Umbilical cord (tissue), 2 donors: ENCODE measurements at places on chromosomes 16 and 17. TPM values are rescaled to one million over a fixed set of nuclear protein-coding genes. Genes with fewer than 3 reads are reported as not detected.

GRCh38 chr17:27945953-27946352 lies 52.8 kb upstream of the LYRM9 start:
- DNase-seq = no peak

DNA sequence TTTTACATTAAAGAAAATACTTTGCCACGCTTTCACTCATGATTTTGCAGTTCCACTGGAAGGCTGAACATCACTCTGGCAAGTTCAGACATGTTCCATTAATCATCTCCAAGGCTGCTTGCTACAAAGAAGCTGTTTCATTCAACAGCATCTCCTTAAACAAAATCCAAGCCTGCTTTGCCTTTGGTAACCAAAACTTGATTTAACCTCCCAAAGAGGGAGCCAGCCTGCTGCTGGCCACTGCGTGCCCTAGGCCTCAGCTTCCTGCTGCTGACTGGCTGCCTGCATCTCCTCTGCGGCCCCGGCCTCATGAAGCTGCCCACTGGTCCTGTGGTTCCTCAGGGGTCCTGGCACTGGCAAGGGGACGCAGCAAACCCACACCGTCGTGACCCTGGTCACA lies 31.8 kb downstream of the ANKRD11 start:
- no peak for DNase-seq

- DNase-seq = no peak
These were observed 57.0 kb downstream of the GRB2 start for GRCh38 chr17:75348386-75349012.

Gene SEPTIN1
- total RNA-seq = 8.9 TPM

DNA sequence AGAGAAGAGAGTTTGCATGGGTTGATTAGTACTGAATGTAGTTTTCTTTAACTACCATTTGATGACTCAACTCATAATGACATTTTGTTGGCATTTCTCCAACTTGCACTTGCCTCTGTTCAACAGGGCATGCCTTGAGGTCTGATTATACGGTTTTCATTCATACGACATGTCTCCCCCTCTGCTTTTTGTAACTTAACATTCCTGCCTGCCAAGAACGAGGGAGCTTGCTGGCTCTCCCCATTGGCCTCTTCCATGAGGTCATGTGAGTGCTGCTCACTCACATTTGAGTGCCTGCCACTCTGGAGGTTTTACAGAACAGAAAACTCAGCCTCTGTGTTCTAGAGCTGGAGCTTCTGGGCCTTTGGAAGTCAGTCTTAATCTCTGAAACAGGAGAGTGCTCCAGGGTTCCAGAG lies 19.7 kb downstream of the MAP2K6 start:
- peak; percentile 85 for DNase-seq

Gene TRAF4
- total RNA-seq = 15.2 TPM

GRCh38 chr16:23803591-23804123 lies 32.1 kb upstream of the PRKCB start:
- DNase-seq = peak; percentile 23

Gene KRTAP4-9
- total RNA-seq = not detected

DNA sequence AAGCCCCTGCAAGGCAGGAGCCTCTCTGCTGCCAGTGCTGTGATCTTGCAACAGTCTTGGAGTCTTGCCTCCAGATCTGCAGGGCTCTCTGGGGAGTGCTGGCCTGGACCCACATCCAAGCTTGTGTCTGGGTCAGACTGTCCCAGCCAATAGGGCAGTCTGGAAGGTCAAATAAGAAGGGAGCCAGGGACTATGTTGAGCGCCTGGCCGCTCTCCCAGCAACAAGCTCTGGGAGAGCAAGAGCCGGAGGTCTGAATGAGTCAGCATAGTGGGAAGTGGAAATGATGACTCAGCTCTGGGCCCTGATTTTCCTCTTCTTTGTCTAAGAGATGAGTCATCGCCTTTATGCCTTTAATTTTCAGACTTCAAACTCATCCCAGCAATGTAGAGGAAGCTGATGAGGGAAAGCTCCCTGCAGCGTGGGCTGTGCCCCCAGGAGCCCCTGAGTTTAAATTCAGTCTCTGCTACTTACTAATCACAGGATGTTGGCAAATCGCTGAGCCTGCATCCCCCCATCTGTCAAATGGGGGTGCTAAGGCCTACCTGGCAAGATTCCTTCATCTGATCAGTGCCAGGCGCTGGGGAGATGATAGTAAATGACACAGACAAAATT lies 43.6 kb upstream of the HAPSTR1 start:
- peak; percentile 97 for DNase-seq

DNA sequence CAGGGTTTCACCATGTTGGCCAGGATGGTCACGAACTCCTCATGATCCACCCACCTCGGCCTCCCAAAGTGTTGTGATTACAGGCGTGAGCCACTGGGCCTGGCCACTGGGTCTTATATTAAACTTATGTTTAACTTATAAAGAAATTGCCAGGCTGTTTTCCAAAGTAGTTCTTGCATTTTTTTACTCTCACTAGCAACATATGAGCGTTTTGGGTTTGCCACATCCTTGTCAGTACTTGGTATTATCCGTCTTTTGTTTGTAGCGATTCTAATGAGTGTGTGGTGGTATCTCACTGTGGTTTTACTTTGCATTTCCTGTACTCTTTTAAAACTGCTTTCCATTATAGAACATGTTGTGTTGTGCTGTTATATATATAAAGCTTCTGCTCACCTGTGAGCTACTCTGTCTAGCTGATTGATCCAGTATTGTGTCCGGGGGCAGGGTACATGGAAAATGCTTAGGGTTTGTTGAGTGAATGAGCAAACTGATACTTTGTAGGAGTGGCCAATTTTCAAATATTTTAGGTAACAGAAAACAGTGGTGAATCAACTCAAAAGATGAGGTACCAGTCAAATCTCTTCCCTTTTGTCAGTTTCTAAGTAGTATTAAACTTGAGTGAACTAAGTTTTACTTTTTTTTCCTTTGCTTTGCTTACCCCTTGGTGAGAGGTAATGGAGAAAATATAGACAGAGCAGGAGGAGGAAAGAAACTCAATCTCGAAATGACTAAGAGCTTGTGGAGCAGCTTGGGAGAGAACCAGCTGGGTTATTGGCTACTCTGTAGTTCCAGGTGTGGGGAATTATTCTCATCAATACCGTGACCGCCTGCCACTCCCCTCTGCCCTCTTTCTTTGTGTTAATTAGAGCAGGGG lies 75.8 kb downstream of the PITPNC1 start:
- DNase-seq = no peak

Gene TUBB3
- total RNA-seq = 63.3 TPM

- DNase-seq = no peak
These were observed 95.2 kb downstream of the MAF start for GRCh38 chr16:79505344-79505743.

- DNase-seq = no peak
These were observed 24.7 kb downstream of the CDIP1 start for GRCh38 chr16:4513881-4514280.

- no peak for DNase-seq
These were observed 43.1 kb downstream of the DUSP14 start for GRCh38 chr17:37532756-37533155.

- no peak for DNase-seq
These were observed 28.0 kb upstream of the B4GALNT2 start for GRCh38 chr17:49104511-49105074.

GRCh38 chr17:81599719-81600486 lies 37.0 kb downstream of the NPLOC4 start:
- no peak for DNase-seq

DNA sequence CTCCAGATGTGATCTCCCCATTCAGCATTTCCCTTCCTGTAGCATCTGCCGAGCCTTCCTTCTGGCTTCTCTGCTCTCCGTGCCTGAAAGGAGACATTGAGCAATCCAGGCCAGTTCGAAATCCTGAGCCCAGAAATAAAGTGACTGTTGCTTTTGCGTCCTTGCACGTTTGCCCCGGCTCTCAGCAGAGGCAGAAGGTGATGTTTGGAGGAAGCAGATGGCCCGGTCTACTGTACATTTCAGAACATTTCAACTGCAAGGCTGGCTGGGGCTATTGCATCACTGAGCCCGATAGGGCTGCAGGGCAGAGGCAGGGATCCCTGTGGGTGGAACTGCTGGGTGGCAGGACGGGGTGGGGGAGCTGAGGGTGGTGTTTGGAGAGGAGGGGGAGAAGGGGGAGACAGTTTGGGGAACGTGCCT lies 29.4 kb downstream of the IRF8 start:
- DNase-seq = peak; percentile 85

Gene MVD
- 21.4 TPM for total RNA-seq
